ENCODE measurements at places on chromosomes 2 and 18.
A peak's percentile ranks its signal among the peaks of the same experiment; 100 is the strongest.

GRCh38 chr2:155802888-155803287 is 529.6 kb downstream of the NR4A2 start:
- DNase-seq: no peak

DNA sequence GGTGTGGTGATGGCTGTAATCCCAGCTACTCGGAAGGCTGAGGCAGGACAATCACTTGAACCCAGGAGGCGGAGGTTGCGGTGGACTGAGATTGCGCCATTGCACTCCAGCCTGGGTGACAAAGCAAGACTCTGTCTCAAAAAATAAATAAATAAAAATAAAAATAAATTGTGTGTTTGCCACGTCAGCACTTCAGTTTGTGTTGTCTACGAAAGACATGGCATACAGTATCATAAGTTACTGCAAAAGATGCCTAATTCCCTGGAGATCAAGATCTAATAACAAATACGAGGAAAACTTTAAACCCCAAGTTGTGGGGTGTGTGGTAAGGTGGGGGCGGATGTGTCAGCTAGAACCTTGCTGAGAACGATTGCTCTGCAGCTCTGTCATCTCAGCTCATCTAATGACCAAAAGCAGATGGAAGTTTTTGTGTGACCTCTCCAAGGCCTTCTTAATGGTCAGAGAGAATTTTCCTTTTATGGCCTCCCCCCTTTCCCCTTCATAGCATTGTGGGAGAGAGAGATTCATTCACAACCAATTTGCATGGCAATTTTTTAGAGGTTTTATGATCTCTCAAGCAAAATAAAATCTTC is 11.3 kb downstream of the NPAS2 start:
- no peak for DNase-seq

DNA sequence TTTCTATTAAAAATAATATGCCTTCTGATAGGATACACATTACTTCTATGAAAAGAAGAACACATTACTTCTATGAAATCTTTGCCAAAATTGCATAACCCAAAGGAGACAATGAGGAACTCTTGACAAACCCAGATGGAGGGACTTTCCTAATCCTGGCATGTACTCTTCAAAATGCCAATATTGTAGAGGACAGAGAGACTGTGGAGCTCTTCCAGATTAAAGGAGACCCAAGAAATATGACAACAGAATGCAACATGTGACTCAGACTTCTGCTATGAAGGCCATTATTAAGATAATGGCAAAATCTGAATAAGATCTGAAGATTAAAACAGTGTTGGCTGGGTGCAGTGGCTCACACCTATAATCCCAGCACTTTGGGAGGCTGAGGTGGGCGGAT is 22.2 kb downstream of the SOWAHC start:
- no peak for DNase-seq

- DNase-seq: no peak
These were observed 99.9 kb downstream of the GALNT14 start for GRCh38 chr2:31038385-31038784.

DNA sequence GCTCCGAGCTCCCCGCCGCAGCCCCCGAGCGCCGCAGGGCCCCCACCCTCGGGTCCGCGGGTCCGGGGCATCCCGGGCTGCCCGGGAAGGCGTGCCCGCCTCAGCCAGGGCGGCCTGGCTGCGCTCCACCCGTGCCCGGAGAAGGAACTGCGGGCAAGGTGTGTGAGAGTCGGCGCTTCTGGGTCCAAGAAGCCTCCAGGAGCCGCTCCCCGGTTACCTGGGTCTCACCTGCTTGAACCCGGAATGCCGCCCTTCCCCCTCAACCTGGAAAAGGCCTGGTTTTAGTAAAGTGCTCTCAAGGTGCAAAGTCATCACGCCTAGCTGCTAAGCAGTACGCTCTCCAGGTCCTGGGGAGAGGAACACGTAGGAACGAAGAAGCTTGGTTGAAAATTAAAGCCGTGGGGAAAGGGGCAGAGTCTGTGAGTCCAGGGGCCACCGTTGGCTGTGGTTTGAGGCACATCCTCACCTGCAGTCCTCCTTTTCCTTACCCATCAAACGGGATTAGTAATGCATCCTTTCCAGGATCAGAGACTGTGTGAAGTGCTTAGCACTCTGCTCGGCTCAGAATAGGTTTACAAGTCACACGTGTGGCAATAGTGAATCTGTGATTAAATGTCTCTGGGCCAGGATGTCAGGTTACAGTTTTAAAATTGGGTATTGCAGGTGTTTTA is 1.2 kb downstream of the ASAP2 start:
- no peak for DNase-seq

GRCh38 chr2:182946958-182947369 is 80.5 kb upstream of the FRZB start:
- DNase-seq: no peak

GRCh38 chr2:234981197-234982095 is 29.6 kb downstream of the SH3BP4 start:
- DNase-seq: peak; percentile 89

Data from fibroblast of the conjunctiva (primary cell).